ENCODE measurements at places on chromosomes 7 and 10.

DNA sequence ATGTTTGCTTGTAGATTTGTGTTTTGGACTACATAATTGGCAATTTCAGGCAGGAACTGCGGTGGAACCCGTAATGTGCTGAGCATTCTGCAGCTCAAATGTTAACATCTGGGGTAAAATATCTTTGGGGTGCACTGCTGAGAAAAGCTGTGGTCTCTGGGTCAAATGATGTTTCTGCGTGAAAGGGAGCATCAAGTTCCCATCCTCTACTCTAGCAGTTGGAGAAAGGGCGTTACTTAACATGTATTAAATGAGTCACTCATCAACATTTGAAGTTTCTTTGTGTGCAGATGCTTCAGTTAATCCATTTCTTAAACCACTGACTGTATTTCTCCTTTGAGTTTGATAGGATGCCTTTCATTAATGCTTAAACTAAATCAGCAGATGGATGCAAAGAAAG is 273.1 kb upstream of the PITRM1 start:
- DNase-seq = no peak

DNA sequence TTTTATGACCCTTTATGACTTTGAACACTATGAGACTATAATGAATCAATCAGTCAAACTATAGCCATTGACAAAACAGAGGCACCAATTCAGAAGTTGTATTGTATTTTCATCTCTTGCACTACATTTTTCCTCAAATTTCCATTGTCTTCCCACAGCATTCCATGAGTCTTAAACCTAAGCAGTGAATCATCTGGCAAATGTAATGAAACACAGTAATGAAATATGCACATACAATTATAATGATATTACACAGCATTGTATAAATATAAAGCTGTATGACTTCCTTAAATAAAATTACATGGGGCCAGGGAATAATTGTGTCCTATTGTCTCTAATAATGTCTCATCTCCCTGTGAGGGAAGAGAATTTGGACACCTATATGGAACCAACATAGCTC is 45.0 kb downstream of the VWDE start:
- DNase-seq = no peak

- DNase-seq = no peak
Observed at GRCh38 chr7:129282865-129283264, 58.0 kb downstream of the AHCYL2 start.

DNA sequence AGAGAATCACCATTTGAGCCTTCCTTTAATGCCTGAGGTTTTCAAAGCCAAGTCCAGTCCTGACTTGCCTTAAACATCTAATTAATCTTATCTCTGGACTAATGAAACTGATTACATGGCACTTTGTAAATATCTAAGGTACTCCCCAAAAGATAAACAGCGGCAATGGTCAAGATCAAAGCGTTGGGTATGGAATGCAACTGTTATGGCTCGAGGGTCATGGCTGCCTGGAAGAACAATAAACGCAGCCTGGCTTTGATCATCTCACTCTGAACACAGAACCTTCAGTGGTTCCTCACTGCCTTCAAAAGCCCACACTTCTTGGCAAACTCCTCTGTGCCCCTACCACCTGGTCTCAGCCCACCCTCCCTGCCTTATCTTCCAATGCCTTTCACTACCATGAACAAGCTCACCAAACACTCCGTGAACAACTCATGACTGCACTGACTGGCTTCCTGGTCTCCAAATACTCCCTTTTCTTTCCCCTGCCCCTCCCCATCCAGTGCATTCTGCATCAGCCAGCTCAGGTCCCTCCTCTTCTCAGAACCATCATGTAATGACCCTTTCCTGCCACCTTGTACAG is 150.2 kb upstream of the NFE2L3 start:
- DNase-seq = no peak

DNA sequence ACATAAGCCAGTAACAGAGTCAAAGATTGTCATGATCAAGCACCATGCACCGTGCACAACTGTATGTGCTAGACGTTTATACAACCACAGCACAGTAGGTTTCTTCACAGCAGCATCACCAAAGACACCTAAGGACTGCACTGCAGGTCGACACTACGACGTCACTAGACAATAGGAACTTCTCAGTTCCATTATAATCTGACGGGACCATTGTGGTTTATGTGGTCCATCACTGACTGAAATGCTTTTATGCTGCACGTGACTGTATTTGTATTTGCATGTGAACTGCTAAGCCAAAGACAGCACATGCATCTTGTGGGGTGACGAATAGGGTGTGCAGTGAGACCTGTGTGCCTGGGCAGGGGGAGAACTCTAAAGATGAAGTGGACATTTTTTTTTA is 164.9 kb downstream of the PARD3 start:
- no peak for DNase-seq

All from T-helper 22 cell (primary cell).